ENCODE measurements at places on chromosomes 1 and 21. TPM values are rescaled to one million over a fixed set of nuclear protein-coding genes. Genes with fewer than 3 reads are reported as not detected.
A peak's percentile ranks its signal among the peaks of the same experiment; 100 is the strongest.

Gene GNB1
- 400 TPM for total RNA-seq

Gene OR6K3
- total RNA-seq: not detected

Gene B3GALT5
- 24.2 TPM for total RNA-seq

Gene MYCL
- total RNA-seq: 18.4 TPM

Gene CTTNBP2NL
- 38.8 TPM for total RNA-seq

Gene LHX8
- not detected for total RNA-seq

Gene TEDDM1
- total RNA-seq: not detected

GRCh38 chr1:31434101-31434871 lies 21.3 kb downstream of the SERINC2 start:
- peak; percentile 31 for DNase-seq

- no peak for DNase-seq
Measured at GRCh38 chr21:39713905-39714304, 31.1 kb upstream of the IGSF5 start.

- no peak for DNase-seq
Measured at GRCh38 chr21:44089001-44089911, 17.9 kb upstream of the PWP2 start.

DNA sequence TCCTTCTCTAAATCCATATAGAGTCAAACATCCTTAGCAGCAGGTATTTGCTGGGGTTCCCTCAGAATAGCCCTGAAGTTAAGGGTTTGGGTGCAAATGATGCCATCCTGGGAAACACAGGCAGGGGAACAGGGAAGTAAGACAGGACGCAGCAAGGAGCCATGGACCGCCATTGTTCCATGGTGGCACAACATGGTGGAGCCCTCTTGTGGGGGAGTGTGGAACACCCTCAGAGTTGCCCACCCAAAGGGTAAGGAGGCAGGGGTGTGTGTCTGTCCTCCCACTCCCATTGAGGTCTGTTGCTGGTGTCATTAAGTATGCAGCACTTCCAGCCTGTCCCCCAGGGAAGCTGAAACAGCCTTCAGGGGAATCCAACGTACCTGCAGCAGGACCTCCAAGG lies 20.4 kb upstream of the RCAN1 start:
- DNase-seq: peak; percentile 46

DNA sequence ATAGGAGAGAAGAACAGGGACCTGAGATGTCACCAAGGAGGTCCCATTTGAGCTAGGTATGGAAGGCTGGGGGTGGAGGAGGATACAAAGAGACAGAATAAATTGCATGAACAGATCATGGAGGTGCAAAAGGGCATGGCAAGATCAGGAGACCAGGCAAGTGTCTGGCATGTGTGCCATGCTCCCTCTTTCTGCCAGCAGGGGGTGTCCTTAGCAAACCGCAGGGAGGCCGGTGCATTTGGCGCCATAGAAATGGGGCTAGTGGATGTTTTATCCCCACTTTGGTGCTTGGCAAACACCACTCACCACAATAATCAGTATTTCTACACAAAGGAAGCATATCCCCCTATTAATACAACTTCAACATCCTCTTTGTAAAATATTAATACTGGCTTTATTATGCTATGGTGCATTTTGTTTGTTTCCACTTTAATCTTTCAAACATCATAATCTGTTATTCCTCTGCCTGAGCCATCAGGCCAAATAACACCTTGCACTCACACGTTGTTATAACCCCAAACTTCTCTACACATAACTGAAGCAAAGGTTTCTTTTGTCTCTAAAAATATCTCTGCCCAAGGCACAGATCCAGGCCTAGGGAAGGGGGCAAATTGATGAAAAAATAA lies 25.9 kb downstream of the S100A6 start:
- DNase-seq: peak; percentile 59

DNA sequence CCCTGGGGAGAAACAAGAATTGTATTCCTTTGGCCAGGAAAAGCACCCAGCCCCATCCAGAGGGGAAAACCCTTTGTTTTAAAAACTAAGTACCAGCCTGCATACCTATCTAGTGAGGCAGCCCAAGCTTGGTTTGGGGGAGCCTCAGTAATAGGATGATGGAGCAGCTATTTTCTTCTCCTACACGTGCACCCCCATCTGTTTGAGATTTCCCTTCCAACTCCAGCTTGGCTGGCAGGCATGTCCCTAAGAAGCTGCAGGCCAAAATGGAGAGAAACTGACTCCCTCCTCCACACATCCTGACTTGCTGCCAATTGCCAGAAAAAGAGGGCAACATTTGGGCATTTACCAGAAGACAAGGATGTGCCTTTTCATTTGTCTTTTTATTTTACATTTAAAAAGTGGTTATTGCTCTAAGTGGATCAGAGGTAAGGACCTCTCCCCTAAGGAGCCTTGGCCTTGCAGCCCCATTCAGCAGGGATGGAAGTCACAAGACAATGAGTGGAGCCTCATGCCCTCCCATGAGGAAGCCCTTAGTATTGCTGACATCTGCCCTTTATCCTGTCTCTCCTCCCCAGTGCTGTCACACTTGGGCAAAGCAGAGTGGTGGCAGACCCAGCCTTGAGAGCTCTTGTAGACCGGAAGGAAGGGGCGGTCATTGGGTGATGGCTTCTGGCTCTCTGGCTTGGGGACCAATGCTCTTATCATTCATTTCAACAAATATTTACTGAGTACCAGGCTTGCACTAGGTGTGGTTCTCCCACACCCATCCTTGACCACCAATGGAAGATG lies 8.6 kb downstream of the FNDC5 start:
- no peak for DNase-seq

DNA sequence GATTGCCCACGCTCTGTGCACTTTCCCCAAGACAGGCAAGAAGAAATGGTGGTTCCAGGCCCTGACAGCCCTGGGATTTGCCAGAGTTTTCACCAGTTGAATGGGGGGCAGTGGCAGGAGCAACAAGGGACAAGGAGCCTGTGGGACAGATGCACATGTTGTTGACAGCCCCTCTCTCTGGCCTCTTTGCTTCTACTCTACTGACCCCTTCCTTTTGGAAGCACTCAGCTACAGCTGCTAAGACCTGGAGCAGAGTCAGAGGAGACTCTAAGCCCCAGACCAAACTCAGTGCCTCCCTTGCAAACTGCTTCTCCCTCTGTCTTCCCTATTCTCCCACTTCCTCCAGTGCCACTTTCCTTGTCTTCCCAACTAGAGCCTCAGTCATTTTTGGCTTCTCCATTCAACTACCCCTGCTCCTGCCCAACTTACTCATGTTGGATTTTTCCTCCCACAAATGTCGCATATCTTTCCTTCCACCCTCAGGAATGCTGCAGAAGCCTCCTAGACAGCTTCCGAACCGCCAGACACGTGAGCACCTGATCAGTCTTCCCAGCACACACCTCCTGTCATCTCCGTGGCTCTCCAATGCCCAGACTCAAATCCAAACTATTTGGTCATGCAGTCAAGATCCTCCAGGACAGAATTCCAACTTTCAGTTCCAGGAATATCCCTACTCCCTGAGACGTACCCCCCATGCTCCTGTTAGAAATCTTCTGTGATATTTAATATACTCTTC lies 9.1 kb downstream of the INKA2 start:
- no peak for DNase-seq

DNA sequence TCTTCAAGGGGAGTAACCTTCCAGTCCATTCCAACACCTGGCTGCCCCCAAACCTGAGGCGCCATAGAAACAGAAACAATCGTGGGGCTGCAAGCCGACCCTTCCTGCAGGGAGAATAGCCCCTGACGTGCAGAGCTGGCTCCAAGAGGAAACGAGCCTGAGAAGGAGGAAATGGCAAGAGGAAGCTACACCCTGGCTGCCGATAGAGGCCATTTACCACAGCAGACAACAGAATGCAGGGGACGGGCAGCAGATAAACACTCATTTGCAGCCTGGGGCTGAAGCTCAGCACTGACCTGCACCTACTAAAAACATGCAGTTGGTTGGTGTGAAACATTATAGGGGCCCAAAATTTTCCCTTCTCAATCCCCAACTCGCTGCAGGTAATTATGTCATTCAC lies 8.7 kb upstream of the TDRD10 start:
- DNase-seq: peak; percentile 45

DNA sequence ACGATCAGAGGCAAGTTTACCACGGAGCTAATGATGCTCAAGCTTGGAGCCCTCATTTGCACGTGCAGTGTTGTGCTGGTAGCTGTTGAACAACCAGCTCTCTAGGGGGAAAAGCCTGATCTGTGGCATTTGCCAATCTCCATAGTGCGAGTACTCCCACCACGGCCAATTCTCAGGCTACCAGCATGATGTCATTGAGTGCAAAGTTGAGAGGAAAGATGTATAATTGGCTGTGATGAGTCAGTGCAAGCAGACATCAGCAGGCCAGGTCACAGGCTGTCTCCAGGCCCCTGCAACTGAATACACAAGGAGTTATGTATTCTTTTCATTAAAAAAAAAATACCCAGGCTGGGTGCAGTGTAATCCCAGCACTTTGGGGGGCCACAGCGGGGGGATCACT lies 233.1 kb upstream of the VAMP3 start:
- no peak for DNase-seq

GRCh38 chr1:32709476-32709875 lies 6.9 kb upstream of the SYNC start:
- no peak for DNase-seq

- no peak for DNase-seq
Measured at GRCh38 chr1:205775717-205776056, 405 bp upstream of the RAB29 start.

DNA sequence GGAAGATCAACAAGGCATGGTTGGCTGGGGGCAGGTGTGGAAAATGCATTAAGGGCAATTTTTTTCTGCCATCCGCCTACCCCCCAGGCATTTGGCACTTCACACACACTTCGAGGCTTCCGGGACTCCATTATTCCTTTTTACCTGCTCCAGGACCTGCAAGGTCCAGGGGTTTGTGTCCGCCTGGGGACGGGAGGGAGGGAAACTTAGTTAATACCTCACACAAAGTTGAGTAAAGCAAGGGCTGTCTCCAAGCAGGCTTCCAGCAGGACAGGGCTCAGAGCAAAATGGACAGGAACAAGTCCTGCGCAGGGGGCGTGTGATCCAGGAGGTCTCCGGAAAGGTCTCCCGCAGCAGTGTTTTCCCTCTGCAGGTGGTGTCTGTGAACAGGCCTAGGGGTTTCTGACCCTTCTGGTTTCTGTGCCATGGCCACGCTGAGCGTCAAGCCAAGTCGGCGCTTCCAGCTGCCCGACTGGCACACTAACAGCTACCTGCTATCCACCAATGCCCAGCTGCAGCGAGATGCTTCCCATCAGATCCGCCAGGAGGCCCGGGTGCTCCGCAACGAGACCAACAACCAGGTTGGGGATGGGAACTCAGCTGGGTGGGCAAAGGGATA lies 712 bp downstream of the TEKT2 start:
- DNase-seq: no peak

GRCh38 chr21:42263591-42264131 lies 44.7 kb downstream of the ABCG1 start:
- no peak for DNase-seq

GRCh38 chr1:208190784-208191183 lies 53.4 kb downstream of the PLXNA2 start:
- no peak for DNase-seq

DNA sequence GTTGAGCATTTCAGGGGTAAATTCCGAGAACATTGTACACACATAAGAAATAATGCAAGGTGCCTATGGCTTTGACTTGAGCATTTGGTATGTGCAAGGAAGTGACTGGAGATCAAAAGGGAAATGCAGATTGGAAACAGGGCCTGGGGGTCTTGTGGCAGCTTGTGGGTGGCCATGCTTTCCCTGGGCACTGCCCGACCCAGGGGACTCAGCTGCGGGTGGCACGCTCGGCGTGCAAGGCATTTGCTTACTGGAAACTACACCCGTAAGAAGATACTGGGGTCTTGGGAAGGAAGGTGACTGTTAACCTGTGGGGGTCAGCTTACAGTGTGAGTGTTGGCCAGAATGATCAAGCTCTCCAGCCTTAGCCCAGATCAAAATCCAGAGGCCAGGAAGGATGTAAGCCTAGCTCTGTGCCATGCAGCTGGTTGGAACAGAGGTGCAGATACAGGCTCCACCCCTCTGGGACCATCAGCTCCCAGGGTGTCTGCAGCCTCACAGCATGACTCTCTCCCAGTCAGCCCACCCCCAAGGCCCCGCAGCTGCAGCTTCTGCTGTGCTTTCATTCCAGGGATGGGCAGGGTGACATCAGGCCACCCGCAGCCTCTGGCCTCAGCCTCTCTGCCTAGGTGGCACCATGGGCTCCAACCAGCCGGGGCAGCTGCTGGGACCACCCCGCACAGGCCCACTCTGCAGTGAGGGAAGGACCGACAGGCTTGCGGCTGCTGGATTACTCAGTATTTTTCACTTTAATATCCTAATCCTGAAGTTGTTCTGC lies 55.1 kb downstream of the KIF26B start:
- no peak for DNase-seq

Measured in H9 (cell line).